ENCODE measurements at places on chromosomes 3 and 15.
A peak's percentile ranks its signal among the peaks of the same experiment; 100 is the strongest.

GRCh38 chr3:8724108-8724752, 9.4 kb upstream of the CAV3 start:
- no peak for DNase-seq

GRCh38 chr15:67992411-67992810, 61.7 kb upstream of the PIAS1 start:
- no peak for DNase-seq

DNA sequence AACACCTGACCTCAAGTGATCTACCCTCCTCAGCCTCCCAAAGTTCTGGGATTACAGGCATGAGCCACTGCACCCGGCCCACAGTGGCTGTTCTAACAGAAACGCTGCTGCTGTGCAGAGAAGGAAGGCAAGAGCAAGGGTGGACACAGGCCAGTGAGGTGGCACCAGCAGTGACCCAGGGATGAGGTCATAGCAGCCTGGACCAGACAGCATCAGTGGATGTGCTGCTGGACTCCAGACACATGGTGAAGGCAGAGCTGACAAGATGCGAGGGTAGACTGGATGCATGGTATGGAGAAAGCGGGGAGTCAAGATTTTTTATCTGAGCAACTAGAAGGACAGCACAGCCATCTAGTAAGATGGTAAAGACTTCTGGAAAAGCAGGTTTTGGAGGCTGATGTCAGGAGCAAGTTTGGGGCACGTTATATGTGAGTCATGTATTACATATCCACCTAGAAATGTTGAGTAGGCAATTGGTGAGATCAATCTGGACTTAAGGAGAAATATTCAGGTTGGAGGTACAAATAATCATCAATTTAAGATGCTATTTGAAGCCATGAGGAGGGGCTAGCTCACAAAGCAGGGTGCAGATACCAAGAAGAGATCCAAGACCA, 22.1 kb upstream of the TJP1 start:
- DNase-seq = no peak

DNA sequence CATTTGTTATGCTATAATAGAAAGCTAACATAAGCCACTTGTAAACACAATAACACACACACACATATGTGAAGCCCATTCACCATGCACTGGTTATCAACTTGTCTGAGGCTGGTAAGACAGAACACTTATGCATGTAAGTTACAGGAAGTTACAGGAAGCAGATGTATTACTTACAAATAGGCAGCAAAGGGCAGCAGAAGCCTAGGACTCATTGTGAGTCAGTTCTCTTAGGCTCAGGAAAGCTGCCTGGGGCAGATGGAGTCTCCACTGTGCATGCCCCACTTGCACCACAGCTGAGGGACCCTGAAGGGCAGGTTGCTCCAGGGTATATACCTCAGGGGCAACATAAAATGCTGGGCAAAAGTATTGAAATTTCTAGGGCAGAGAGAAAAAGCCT, 748.8 kb upstream of the CCDC54 start:
- no peak for DNase-seq

- DNase-seq = peak; percentile 15
These were observed 310.6 kb downstream of the NLGN1 start for GRCh38 chr3:173708191-173708590.

DNA sequence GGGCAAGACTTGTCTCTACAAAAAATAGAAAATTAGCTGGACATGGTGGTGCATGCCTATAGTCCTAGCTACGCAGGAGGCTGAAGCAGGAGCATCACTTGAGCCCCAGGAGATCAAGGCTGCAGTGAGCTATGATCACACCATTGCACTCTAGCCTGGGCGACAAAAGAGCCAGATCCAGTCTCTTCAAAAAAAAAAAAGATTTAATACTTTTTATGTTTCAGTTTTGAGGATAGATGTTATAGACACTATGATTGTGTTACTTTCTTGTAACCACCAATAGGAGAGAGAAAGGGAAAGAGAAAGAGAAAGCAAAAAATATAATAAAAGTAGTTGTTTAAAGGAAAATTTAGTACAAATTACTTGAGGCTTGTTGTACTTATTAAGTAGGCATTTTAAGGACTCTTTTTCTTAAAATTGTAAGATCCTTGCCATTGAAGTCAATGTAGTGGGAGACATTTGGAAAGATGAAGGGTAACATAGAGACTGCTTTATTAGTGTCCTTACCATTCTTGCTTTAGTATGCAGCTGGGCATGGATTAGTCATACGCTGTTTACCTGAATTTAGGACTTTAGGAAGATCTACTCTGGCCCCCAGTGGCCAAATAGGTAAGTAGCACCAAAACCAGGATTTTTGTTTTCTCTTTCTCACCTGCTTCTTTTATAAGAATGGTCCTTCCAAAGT, 35.1 kb upstream of the ZDHHC23 start:
- DNase-seq = peak; percentile 57

DNA sequence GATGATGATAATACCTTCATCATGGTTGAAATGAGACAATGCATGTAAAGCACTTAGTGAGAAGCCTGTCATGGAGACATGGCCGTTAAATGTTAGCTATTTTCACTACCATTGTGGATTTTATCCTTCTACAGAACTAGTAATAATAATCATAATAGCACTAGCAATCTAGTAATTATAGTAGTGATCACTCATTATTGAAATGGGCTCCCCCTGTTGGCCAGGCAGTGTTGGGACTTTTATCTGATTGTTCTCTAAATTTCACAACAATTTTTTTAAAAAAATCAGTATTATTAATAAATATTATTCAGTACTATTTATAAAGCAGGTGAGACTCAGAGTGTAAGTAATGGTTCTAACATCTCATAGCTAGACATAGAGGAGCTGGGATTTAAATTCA, 396.3 kb downstream of the IL5RA start:
- DNase-seq = no peak

Data from iPS-NIHi11 (cell line).